ENCODE measurements at places on chromosomes 7 and 10. TPM values are rescaled to one million over a fixed set of nuclear protein-coding genes. Genes with fewer than 3 reads are reported as not detected.

PROSER2 gene
- 1.6 TPM for total RNA-seq

TMEM139 gene
- not detected for total RNA-seq

HOXA7 gene
- total RNA-seq = 19.7 TPM

PTPN20 gene
- 2.1 TPM for total RNA-seq

HK1 gene
- total RNA-seq = 68.6 TPM

FAM24B gene
- total RNA-seq = 5.9 TPM

NXPH1 gene
- total RNA-seq = not detected

TUBB8 gene
- not detected for total RNA-seq

CASTOR2 gene
- total RNA-seq = 2.3 TPM

ABHD11 gene
- 20.7 TPM for total RNA-seq

SDHAF3 gene
- total RNA-seq = 46.5 TPM

CFAP58 gene
- 0.49 TPM for total RNA-seq

TMEM209 gene
- 19.3 TPM for total RNA-seq

GNG11 gene
- 265 TPM for total RNA-seq

TSPAN13 gene
- 5.5 TPM for total RNA-seq

AKR1C4 gene
- not detected for total RNA-seq

CCDC172 gene
- not detected for total RNA-seq

SCD gene
- 68.3 TPM for total RNA-seq

TRIL gene
- total RNA-seq = 7.1 TPM

GPR15LG gene
- not detected for total RNA-seq

SFRP5 gene
- not detected for total RNA-seq

SH2D4B gene
- total RNA-seq = 0.10 TPM

GIMAP6 gene
- 0.48 TPM for total RNA-seq

PTPRE gene
- total RNA-seq = 17.5 TPM

IFRD1 gene
- total RNA-seq = 53.4 TPM

ANKRD61 gene
- 0.20 TPM for total RNA-seq

TCERG1L gene
- total RNA-seq = not detected

SPDYE11 gene
- total RNA-seq = not detected

Measured in RPMI7951 (cell line).